ENCODE measurements at places on chromosomes 16 and 17.

DNA sequence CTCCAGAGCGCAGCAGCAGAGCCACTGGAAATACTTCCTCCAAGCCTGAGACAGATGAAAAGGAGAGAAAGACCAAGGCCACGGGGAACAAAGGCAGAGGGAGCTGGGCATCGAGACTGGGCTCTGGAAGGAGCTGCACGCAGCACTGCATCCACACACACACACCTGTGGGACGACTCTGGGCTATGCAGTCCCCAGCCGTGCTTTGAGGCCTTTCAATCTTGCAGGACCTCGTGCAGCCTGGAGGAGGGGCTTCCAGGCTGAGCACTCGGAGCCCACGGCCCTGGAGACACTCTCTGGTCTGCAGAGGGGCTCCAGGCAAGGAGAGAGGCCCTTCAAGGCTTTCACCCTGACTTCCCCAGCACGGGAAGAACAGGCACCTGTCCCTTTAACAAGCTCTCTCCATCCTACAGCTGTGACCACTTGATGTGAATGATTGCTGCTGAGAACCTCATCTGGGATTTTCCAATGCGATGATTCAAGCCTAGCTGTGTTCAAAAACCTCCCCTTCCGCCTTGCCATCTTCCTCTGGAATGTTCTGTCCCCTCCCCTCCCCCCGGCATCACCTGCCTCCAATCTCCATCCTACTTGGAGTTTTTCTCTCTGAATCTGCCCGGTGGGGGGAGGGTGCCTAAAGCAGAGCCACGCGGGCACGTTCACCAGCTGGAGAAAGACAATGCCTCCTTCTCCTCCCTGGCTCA lies 37.5 kb downstream of the RBFOX3 start:
- DNase-seq = peak; percentile 21

- no peak for DNase-seq
Observed at GRCh38 chr17:15220785-15221184, 44.3 kb downstream of the PMP22 start.

DNA sequence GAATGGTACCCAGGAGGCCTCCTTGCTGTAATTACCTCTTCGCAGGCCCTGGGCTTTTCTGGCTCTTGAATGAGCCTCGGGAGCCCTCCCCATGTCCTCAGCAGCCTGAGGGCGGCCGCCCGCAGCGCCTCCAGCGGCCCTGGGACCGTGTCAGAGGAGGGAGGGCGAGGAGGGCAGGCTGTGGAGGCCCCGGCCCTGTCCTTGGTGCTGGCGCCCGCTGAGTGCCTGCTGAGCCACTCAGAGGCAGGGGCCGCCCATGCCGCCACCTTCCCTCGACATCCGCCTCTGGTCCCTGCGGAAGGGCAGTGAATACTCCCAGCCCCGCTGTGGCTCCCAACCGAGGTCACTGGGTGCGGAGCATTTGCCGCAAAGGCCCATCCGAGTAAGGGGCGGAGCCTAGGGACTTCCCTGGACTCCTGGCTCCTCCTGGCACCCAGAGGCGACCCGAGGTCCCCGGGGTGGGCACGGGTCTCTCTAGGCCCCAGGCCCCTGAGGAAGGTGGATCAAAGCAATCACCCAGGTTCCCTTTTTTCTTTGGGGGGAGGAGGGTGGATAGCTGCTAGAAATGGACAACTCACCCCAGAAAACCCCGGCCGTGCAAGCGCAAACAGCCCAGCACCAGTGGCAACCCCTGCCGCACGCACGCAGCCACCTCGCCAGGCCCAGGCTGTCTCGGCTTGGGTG lies 2.8 kb downstream of the RBFOX3 start:
- DNase-seq = peak; percentile 38

GRCh38 chr16:79598348-79599181 lies 2.0 kb downstream of the MAF start:
- DNase-seq = no peak
